ENCODE measurements at places on chromosomes 2 and 18.

DNA sequence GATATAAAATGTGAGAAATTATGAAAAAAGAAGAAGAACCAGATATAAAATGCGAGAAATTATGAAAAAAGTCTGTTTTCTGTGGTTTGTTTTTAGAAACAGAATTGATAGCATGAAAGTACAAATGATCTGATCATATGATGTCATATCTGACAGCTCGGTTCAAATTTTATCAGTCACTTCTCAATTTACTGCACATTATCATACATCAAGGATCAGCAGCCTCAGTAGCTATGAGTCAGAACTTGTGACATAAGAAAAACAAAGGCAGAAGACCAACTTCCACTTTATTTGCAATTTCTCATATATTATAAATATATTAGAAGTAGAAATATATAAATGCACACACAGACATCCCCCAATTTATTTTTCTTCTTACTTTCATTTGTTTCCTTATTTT, 634.0 kb downstream of the LRP1B start:
- peak; percentile 76 for DNase-seq

DNA sequence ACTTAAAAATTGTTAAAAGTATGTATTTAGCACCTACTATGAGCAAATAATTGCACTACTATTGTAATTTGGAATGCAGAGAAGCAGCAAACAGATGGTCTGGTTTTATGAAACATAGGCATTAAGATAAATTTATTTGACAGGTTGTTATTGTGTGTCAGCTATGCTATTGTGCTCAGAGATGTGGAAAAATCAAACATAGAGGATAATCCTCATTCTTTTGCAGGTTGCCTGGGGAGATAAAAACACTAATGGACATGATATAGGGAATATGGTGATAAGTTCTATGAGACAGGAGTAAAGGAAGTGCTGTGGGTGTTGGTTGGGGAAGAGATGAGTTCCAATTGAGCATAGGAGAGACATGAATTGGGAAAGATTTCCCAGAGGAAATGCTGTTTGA, 71.3 kb downstream of the PPP1R1C start:
- DNase-seq: no peak

DNA sequence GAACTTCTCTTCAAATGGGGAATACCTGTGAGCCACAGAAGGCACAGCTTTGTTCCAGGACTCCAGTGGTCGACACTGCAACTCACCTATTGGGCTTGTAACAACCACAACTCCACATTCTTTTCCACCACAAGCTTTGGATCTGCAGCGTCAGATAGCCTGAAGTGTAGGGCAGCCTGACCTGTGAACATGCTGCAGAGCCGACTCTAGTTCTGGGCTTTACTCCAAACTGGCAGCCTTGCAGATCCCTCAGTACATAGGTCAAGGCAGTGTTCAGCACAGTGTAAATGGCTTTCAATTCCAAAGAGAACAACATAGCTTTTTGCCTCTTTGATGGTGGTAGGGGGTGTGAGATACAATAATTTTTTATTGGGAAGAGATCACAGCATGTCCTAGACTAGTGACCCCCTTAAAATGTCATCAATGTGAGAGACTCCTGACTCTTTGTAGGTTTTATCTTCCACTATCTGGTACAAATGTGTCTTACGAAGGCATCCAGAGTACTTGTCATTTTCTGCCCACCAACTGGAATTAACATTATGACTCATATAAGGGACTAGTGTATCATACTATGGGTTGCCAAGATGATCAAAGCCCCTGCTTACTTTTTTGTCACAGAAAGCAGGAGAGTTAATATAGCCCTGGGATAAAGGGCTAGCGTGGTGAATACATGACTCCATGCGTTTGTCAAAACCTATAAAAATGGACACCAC, 149.8 kb downstream of the COPS8 start:
- peak; percentile 49 for DNase-seq

DNA sequence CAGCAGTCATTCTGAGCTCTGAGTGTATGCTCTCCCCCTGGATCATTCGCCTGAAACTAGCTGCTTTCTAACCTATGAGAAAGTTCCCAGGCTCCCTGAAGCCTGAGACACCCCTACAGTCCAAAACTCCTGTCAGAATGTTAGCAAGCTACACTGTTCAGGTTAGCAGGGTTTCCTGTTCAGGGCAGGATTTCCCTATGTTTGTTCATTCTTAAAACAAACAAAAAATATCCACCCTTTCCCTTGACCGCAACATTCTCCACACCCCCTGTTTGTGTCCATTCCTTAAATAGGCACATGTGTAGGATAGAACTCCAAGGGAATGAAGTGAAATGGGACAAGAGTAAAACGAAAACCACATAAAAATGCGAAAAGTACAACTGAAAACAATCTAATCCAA, 83.1 kb downstream of the KLF7 start:
- DNase-seq: no peak
